Stimulated activated CD4-positive, alpha-beta T cell treated with anti-CD3 and anti-CD28 coated beads, Interleukin-2, amount 100 ng/mL, for 24 hours (primary cell): ENCODE measurements at places on chromosomes 3 and 15.

- DNase-seq: no peak
Measured at GRCh38 chr15:49501586-49501985, 78.5 kb downstream of the FGF7 start.

- no peak for DNase-seq
Measured at GRCh38 chr15:67720556-67721175, 104.6 kb upstream of the SKOR1 start.

- DNase-seq: peak; percentile 66
Measured at GRCh38 chr3:44624749-44625480, at the start of gene ZNF197. TSS of gene ZNF197 (plus strand) at chr3:44625036. CDS start at chr3:44629155, 4,119 bp downstream.

- no peak for DNase-seq
Measured at GRCh38 chr3:101010296-101010695, 17.1 kb upstream of the ABI3BP start.

- DNase-seq: no peak
Measured at GRCh38 chr3:195101927-195102608, 168.9 kb downstream of the XXYLT1 start.

DNA sequence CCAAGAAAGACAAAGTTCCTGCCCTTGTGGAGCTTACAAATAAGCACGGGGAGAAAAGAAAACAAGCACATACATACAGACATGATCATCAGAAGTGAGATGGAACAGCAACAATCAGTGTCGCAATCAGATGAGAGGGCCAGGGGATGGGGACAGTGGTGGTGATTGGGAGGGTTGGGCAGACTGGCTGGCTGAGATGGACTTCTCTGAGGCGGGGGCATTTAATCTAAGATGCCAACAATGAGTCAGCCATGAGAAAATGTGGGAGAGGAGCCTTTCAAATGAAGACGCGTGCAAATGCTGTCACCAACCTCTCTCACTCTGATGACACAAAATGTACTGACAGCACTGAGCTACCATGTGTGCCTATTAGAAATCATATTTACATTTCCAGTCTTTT is 81.4 kb downstream of the NCEH1 start:
- no peak for DNase-seq

- DNase-seq: no peak
Measured at GRCh38 chr3:65516998-65517397, 521.7 kb downstream of the MAGI1 start.

GRCh38 chr3:110307065-110307809 is 764.4 kb upstream of the NECTIN3 start:
- no peak for DNase-seq

DNA sequence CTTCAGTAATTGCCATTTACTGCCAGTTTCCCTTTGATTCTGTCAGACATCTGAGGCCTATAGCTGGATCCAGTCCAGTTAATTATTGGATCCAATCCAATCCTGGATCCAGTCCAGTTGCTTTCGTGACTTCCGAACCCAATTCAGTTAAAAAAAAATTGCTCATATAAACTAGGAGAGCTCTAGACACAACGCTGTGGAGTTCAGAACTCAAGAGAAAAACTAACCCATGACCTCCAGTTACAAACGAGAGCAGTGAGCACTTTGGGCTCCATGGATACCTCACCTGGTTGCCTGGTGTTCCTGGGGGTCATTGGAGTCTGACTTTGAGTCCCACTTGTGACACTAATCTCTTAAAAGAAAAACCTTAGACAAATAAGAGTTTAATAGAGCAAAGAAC is 269.8 kb downstream of the THSD4 start:
- no peak for DNase-seq

- no peak for DNase-seq
Measured at GRCh38 chr3:8238432-8238831, 263.2 kb upstream of the LMCD1 start.

GRCh38 chr3:186200726-186201125 is 91.8 kb upstream of the ETV5 start:
- DNase-seq: no peak

- DNase-seq: no peak
Measured at GRCh38 chr3:193861012-193861411, 268.0 kb downstream of the OPA1 start.

GRCh38 chr3:159837725-159838124 is 150.9 kb upstream of the IL12A start:
- no peak for DNase-seq

DNA sequence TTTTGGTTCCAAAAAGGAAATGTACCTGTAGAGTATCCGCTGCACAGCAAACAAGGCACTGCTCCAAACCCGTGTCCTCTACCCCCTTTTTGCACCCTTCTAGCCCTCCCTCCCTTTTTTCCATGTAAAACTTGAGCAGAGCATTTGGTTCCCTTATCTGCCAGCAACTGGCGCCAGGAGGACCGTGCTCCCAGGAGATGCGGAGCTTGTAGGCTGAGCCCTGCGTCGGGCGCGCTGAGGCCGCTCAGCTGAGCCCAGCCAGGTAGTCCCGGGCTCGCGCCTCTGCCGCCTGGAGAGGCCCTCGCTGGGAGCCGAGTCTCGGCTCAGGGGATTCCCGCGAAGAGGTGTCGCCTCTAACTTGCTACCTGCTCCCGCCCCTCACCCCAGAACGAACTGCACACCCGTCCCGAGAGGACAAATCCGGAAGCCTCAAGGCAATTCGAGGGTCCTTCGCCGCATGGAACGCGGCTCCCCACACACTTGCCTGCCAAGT is 575 bp downstream of the TRPM7 start:
- DNase-seq: peak; percentile 79

DNA sequence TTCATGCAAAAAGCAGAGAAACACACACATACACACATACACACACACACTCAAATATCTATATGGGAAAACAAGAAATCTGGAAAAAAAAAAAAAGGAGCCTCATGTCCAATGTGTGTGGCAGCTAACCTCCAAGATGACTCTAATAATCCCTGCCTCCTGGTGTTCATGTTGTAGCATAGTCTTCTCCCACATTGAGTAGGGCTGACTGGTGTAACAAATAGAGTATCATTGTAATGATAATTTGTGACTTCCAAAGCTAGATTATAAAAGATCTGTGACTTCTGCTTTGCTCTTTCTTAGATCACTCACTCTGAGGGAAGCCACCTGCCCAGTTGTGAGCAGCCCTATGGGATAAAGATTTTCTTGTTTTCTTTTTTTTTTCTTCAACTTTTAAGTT is 130.9 kb upstream of the TNIK start:
- no peak for DNase-seq

DNA sequence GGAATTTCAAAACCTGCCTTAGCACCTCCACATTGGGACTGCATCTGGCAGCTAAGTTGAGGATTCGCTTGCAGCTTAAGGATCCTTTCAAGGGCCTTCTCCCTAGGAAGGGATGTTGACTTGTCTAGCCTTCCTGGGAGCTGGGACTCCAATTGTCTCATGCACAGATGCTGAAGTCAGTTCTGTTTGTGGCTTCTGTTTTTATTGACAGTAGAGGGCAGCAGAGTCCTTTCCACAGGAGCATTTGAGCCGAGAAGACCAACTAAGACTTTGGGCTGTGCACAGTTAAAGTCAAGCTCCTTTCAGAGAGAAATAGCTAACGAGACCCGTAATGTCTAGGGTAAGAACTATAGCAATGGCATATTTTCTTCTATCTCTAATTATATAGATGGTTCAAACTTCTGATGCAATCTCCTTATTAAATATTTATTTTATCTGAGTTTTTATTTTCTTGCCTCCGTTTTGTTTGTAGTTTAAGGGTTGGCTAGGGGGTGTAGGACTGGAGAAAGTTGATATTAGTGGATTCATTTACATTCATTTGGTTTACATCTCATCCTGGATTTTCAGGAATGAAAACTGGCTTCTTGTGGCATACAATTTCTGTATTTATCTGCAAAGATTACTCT is 59.7 kb upstream of the KBTBD8 start:
- no peak for DNase-seq

- no peak for DNase-seq
Measured at GRCh38 chr3:142976621-142977398, 13.3 kb upstream of the PAQR9 start.

GRCh38 chr3:57980416-57980815 is 27.8 kb upstream of the FLNB start:
- DNase-seq: no peak
